ENCODE measurements at places on chromosomes 11 and 22. TPM values are rescaled to one million over a fixed set of nuclear protein-coding genes. Genes with fewer than 3 reads are reported as not detected.

- DNase-seq: no peak
Observed at GRCh38 chr22:37782340-37783168, 25.2 kb upstream of the GCAT start.

The FGF3 gene
- total RNA-seq: not detected

DNA sequence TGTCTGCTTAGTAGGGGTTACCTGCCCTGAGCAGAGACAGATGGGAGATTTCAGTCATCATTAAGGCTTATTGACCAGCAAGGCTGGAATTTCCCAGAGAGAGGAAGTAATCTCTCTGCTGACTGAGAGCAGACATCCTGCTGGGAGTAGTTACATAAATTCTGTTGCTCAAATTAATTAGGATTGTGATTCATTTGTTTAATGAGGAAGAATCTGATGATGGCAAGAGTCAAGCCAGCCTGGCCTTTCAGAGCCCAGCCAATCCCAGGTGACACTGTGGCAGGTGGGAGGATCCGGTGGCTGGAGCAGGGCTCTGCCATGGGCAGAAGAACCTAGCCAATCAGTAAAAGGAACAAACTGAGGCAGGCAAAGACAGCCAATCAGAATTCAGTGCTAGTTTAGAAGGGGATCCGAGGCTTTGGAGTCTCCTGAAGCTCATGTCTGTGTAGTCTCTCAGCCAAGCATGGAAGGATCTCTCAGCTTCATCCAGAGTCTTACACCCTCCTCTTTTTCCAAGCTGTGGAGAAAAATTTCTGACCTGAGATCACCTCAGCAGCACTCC is 61.2 kb upstream of the CHST1 start:
- no peak for DNase-seq

The OR5M3 gene
- not detected for total RNA-seq

GRCh38 chr11:129694966-129695365 is 120.7 kb upstream of the TMEM45B start:
- no peak for DNase-seq

The KRTAP5-2 gene
- total RNA-seq: not detected

The MMP1 gene
- 0.71 TPM for total RNA-seq

DNA sequence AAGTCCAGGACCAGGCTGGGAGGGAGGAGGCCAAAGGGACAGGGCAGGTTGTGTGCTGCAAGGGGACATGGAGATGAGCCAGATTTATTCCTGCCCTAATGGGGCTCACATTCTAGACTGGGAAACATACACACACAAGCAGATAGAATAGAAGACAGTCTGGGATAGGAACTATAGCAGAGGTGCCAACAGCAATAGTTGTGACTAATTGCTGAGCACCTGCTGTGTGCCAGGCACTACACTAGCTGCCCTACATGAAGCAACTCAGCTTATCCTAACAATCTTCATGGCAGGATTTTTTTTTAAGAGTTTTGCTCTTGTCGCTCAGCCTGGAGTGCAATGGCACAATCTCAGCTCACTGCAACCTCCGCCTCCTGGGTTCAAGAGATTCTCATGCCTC is 11.4 kb downstream of the MOGAT2 start:
- no peak for DNase-seq

The SUSD2 gene
- total RNA-seq: 43.2 TPM
